MG63 (cell line): ENCODE measurements at places on chromosomes 2 and 18. TPM values are rescaled to one million over a fixed set of nuclear protein-coding genes. Genes with fewer than 3 reads are reported as not detected.

- no peak for DNase-seq
These were observed 5.1 kb downstream of the RPIA start for GRCh38 chr2:88696611-88697010.

DNA sequence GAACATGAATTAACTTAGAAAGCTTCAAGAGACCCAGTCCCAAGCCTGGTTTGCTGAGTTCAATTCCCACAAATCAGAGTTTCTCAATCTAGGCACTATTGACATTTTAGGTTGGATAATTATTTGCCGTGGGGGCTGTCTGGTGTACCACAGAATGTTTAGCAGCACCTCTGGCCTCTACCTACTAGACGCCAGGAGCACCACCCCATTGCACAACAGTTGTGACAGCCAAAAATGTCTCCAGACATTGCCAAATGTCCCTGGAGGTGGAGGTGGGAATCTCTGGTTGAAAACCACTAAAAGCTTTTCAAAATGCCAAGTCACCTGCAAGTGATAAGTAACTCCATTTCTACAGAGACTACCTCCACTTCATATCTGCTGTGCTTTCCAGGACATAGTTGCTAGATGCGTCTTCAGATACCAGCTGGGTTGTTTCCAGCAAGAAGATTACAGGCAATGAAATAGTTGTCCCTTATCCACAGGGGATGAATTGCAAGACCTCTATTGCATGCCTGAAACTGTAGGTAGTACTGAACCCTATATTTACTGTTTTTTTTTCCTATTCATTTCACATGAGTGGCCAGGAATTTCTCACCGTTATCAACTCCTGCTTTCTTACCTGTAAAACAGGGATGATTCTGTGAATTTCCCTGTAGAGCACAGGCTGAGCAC, 554.3 kb downstream of the ZEB2 start:
- DNase-seq: no peak

DNA sequence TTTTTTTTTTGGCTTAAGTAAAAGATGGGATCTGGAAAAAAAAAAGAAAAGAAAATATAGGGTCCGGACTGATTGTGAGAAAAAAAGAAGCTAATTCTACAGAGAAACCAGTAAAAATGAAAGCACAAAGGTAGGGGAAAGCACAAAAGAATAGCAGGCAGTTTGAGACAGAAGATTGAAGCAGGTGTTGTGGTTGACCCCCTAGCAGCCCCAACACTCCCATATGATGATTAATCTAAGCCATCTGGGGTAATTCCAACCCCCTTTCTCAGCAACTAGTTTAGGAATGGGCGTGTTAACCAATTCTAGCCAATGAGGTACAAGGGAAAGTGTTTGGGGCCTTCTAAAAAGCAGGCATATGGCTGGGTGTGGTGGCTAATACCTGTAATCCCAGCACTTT, 77.0 kb downstream of the MBD2 start:
- no peak for DNase-seq

DNA sequence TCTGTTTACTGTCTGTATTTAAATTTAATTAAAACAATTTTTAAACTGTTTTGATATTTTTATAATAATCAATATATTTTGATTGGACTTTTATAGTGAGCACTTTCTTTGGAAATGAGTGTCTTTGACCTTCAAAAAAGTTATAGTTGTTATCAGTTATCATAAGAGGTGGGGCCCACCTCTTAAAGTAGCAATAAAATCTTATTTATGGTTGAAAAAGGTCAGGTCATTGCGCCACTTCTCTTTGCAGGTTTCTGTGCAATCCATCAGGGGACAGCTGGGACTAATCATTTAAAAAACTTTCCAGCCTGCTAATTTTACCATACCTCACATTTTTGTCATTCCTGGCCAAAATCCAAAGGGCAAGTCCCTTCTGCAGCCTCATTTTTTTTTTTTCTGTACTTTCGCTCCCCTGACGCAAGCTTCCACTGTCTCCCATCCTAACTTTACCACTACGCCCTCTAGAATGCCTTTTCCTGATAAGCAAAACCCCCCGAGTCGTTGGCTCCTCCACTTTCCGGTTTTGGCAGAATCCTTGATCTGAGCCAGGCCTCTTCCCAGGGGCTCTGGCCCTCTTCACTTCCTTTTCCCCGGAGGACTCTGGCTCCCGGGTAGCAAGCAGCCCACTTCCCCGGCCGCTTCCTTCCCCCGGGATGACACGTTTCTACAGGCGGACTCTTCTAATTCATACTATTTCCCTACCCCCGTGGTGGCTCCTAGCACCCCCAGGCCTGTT, 1.1 kb upstream of the SEH1L start:
- peak; percentile 60 for DNase-seq

- no peak for DNase-seq
These were observed 84.6 kb downstream of the RAB31 start for GRCh38 chr18:9792565-9793245.

DNA sequence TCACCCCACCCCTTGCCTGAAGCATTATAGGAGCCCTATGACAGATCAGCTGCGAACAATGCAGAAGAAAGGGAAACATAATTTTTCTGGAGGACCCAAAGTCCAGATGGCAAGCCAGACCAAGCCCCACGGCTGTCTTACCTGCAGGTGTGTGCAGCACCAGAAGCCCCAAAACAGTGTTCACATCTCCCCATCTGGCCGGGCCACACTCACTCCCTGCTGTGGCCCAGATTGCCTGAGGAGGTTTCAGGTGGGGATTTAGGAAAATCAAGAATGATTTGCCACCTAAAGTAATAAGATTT, 11.7 kb upstream of the STK17B start:
- no peak for DNase-seq

DNA sequence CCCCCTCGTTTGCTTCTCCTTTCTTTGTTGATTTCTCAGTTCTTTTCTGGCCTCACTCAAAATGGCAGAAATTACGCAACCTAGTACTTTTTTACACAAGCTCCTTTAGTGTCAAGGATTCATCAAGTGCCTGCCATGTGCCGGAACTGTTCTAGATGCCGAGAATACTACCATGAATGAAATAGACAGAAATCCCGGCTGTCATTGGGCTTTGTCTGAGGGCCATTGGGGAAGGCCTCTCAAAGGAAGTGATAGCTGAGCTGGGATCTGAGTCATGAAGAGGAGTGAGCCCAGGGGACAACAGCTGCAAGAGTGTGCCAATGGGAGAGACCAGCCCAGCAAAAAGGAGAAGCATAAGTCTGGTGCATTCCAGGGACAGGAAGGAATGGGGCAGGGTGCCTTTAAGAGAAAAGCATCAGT, 34.3 kb upstream of the PPP1CB start:
- DNase-seq: peak; percentile 77

DNA sequence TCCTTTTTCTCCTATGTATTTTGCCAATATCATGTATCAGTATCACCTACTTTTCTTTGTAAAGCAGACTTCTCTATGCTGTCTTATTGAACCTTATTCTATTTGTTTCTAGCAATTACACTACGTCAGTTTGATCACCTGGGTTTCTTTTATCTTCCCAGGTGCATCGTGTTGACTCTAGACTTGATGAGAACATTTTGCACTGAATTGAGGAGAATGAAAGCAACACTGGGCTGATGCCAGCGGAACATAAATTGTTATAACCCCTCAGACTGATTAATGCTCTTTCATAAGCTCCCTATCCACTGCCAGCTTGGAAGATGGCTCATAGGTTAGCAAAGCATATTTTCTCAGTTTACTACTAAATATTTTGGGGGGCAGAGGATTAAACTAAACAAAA, 140.6 kb downstream of the EPHA4 start:
- no peak for DNase-seq

- DNase-seq: no peak
These were observed 1.0 kb upstream of the ZEB2 start for GRCh38 chr2:144520756-144521487.

DNA sequence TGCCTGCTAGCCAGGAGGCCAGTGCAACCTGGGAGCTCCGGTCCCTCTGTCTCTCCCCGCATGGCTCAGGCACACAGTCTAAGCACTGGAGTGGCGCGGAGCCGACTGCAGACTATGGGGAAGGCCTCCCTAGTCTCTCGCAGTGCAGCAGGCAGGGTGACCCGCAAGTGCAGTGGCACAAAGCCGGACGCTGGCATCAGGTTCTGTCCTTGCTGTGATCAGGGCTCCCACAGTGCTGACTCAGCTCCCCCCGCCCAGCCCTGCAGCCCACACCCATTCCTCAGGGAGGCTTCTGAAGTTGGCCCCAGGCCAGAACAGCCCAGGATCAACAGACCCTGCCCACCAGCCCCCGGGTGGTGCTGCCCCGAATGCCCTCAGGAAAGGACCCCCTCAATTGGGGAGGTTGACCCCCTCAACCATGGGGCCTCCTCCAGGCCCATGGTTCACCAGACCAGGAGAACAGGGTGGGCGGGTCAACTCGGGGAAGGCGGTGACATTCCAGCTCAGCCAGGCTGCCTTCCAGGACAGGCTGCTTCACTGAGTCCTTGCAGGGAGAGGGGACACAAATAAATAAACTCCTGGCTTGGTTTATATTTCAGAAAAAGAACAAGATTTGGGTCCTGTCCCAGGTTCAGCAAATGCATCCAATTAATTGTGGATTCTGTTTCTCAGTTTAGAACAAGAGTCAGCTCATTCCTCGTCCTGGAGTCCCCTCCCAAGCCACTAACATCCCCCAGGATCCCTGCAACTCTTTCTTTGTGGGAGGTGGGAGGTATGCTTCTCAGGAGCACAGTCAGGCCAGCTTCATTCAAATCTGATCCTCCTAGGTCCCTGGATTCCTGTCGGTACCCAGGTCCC, 12.2 kb downstream of the BIN1 start:
- peak; percentile 63 for DNase-seq

GRCh38 chr2:129388870-129389269, 590.6 kb upstream of the RAB6C start:
- DNase-seq: no peak

GRCh38 chr2:146041274-146041910, 1521.5 kb upstream of the ZEB2 start:
- DNase-seq: no peak

DARS1 gene
- 107 and 135 TPM in 2 replicates for total RNA-seq

SERPINB8 gene
- 2.8 and 3.9 TPM in 2 replicates for total RNA-seq

EIF2AK2 gene
- total RNA-seq: 17.8 and 27.8 TPM in 2 replicates

PROKR1 gene
- not detected in 2 replicates for total RNA-seq

SULT1C4 gene
- total RNA-seq: not detected in 2 replicates

MC4R gene
- not detected in 2 replicates for total RNA-seq

MDH1 gene
- total RNA-seq: 221 and 367 TPM in 2 replicates

POTEI gene
- 0.10 and 0.13 TPM in 2 replicates for total RNA-seq

PCARE gene
- total RNA-seq: not detected in 2 replicates
